ENCODE measurements at places on chromosomes 4 and X. TPM values are rescaled to one million over a fixed set of nuclear protein-coding genes. Genes with fewer than 3 reads are reported as not detected.
A peak's percentile ranks its signal among the peaks of the same experiment; 100 is the strongest.

Gene FAM47E
- polyA plus RNA-seq = 0.28 TPM

Gene STX18
- 16.6 TPM for polyA plus RNA-seq

Gene KIAA1210
- polyA plus RNA-seq = not detected

Gene GPAT3
- polyA plus RNA-seq = 2.4 TPM

DNA sequence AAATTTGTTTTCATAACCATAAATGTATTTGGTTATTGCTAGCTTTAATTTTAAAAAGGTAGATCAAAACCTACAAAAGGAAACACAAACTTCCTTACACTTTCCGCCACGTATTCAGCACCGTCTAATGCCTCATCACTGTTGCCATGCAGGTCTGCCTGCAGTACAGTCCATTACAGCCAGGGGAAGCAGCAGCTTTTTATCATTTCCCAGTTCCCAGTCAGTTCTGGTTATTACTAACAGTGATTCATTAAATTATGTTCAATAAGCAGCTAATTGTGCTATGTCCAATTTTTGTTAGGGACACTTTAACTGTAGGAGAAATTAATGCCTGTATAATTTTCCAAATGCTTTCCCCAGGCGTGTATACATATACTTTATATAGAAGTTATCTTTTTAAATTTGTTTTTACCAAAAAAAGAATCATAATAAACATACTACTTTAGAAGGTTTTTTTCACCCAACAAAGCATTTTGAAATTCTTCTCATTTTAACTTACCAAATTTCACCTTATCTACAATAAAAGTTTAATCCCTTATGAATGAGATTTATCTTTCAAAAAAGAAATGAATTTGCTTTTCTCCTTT lies 93.3 kb downstream of the ANXA3 start:
- H3K27ac ChIP-seq = peak overlapping the region; percentile 96
- H3K4me3 ChIP-seq = peak overlapping the region; percentile 51
- peak; percentile 65 for DNase-seq
- H3K36me3 ChIP-seq = no peaks in the 10 kb centered on the region

DNA sequence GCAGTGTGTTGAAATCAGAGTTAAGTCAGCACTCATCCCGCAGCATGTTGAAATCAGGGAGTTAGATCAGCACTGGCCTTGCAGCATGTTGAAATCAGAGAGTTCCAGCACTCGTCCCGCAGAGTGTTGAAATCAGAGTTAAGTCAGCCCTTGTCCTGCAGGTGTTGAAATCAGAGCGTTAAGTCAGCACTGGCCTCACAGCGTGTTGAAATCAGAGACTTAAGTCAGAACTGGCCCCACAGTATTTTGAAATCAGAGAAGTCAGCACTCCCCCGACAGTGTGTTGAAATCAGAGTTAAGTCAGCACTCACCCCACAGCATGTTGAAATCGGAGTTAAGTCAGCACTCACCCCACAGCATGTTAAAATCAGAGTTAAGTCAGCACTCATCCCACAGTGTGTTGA lies 10.9 kb upstream of the UVSSA start:
- no peak overlapping the region for H3K4me3 ChIP-seq
- no peaks in the 10 kb centered on the region for H3K27me3 ChIP-seq
- no peak for DNase-seq
- H3K4me1 ChIP-seq = peaks cover 3% of the 10 kb centered on the region
- H3K36me3 ChIP-seq = peaks cover 53% of the 10 kb centered on the region

DNA sequence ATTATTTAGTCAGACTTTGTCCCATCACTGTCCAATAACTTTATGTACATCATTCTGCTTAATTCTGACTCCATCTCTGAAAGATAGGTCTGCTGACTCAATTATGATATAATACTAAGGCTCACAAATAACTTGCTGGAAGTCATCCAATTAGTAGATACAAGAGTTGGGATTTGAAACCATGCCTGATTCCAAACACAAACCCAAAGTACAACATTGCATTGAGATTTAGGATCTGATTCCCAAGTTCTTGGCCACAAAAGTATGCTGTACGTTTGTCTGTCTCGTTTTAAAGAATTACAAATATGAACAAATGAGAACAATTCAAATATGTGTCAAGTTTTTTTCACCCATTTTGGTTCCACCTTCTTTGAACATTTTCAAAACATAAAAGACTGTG lies 108.8 kb downstream of the AMELX start:
- H3K4me3 ChIP-seq = no peak overlapping the region
- H3K36me3 ChIP-seq = no peaks in the 10 kb centered on the region
- no peak overlapping the region for H3K27ac ChIP-seq
- no peaks in the 10 kb centered on the region for H3K4me1 ChIP-seq
- DNase-seq = no peak

- no peak within 1 kb of the TSS for H3K27ac ChIP-seq
- H3K36me3 ChIP-seq = no peaks in the 10 kb centered on the region
- peaks cover 7% of the 10 kb centered on the region for H3K27me3 ChIP-seq
- no peak for DNase-seq
- no peaks in the 10 kb centered on the region for H3K4me1 ChIP-seq
- H3K4me3 ChIP-seq = no peak within 1 kb of the TSS
Measured at GRCh38 chrX:151694661-151695582, at the start of gene PRRG3. TSS of gene PRRG3 (plus strand) at chrX:151695458. CDS start at chrX:151698815, 3,357 bp downstream.
